Central memory CD8-positive, alpha-beta T cell (primary cell): ENCODE measurements at places on chromosomes 13 and 19.

DNA sequence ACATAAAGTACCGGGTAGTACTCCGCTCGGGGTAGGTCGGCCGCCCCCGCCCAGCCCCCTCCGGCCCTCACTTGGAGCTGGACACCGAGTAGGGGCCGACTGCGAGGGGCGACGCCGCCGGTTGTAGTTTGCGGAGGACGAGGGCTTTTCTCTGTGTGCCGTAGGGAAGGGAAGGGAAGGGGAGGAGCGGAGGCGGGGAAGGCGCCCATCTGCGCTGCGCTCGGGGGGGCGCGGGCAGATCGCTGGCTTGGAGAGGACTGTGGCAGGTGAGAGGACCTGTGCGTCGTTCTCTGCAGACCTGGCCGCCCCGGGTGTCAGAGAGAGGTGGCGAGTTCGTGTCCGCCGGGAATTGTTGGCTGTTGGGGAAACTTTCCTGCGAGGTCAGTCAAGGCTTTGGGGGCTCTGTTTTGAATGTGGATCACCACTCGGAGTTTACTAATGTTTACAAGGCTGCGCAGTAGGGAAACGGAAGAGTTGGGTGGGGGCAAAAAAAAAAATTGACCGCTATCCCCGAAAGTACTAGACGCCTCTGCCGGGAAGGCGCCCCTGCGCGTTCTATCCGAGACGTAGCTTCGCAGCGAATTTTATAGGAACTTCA lies 1.4 kb downstream of the ING1 start:
- no peak for DNase-seq

- no peak for DNase-seq
Measured at GRCh38 chr13:43305416-43305815, 282.0 kb downstream of the DNAJC15 start.

GRCh38 chr19:42343344-42344110 lies 18.1 kb downstream of the MEGF8 start:
- no peak for DNase-seq

DNA sequence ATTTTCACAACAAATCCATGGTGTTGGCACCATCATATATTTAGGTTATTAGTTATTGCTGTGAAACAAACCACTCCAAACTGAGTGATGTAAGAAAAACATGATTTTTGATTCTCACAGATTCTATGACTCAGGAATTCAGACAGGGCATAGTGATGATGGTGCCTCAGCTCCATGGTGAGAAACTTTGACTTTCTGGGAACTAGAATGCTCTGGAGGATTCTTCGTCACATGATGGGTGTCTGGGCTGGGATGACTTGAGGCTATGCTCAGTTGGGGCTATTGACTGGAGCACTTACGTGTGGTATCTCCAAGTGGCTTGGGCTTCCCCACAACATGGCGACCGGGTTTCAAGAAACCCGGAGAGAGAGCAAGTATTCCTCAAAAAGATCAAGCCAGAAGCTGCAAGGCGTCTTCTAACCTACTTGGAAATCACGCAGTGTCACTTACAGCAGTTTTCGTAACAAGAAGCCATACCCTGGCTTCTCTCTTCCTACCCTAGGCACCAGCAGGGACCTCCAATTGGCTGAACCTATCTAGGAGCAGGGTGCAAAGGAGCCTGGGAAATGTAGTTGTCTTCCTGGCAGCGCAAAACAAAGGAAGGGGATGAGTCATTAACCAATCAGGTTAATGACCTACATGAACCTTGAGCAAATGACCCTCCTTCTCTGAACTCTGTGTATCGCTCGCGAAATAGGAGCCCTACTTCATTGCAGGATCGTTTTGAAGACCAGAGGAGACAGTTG lies 22.4 kb downstream of the VAV1 start:
- DNase-seq, result no peak

DNA sequence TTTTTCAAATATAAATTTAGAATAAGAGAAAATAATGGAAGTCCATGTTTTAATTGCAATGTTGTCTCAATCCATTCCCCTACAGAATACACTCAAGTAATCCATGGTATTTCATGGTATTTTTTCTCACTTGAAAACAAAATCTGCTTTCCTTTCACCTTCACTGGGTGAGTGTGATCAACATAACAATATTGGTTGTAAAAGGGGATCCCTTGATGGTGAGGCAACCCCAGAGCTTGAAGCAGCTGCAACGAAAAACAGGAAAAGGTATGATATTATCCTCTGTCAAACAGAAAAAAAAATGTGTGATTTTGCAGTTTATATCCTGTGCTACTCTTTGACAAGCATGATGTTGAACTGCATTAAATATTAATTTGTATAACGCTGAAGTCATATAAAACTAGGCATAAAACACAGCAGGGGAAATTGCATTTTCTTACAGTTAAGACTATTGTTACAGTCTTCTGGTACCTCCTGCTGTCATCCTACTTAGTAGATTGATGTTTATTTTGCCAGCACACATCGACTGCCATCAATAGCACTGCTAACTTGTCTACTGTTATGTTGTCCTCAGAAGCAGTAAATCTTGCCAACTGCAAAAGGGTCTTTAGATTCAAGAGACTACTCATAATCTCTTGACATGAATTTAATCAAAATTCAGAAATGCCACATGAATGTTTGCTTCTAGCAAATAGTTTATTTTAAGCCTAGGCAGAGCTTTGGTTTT lies 373.1 kb upstream of the MIR17HG start:
- no peak for DNase-seq

DNA sequence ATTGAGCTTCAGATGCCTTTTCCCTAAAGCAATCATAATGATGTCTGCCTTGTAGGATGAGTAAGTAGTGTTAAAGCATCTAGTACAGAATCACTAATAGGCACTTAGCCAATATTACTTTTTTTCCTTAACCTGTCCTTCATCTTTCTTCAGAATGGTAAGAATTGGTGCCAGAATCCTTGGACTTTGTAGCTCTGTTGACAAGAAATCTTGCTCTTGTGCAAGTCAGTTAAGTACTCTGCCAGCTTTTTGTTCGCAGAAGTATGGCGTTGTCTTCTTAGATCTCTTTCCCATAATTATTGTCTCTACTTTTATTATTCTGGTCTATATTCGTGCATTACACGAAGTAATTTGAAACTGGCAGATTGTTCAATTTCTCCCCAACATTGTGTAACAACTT lies 554.5 kb downstream of the PCDH9 start:
- DNase-seq, result no peak

DNA sequence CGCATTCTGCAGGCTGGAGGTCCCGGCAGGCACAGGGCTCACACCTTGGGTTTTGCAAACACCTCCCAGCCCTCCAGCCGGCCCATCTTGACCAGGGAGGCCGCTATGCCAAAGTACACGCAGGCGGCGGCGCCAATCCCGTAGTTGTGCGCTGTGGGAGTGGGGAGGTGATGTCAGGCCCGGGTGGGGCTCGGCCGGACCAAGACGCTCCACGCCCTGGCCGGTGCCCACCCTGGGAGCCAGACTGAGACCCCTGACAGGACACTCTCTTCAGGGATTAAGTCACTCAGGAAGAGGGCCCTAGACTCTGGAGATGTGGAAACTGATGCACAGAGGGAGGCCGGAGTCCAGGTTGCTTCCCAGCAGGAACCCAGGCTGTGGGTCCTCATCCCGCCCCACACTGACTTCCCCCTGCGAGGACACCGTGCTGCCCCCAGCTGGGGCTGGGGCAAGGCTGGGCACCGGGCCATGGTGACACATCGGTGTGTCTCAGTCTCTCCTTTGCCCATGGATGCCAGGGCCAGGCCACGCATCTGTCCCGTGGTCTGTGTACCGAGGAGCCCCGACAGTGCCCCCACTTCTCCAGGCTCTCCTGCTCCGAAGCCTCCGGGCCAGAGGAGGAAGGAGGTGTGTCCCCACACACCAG lies 8.8 kb downstream of the NDUFA11 start:
- DNase-seq, result no peak

DNA sequence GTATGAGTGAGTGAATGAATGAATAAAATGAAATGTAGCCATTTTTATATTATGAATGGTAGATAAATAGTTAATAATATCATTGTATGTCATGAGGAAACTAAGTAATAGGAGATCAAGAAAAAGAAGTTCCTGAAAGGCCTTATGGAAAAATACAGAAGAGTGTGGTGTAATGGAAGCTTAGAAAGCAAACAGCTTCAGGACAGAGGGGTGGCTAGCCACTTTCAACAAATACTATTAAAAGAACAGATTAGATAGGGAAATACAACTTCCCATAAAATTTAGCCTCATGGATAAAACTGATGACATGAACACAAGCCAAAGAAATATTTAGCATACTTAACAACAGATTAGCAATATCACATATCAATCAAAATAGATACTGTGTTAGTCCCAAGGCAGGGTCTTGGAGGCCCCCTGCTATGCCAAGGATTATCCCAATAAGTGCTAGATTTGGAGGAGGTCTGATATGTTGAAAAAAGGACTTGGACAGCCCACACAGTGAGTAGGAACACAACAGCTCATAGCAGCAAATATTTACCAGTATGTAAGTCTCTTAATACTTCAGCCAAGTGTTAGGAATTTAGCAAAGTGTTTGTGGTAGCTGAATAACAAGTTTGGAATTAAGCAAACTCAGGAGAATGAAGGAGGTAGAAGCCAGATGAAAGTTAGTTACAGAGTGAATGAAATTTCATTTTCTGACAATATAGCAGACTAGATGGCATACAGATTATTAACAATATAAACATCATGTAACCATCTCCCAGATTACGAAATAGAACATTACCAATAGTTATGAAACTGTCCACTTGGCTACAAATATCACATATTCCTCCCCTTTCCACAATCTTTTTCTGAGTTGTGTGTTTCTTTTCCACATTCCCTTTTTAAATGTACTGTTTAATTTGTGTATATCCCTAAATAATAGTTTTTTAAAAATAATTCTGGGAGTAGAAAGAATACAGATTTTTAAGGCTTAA lies 1632.0 kb downstream of the PCDH9 start:
- DNase-seq, result no peak

GRCh38 chr13:91232716-91233115 lies 114.8 kb upstream of the MIR17HG start:
- DNase-seq, result no peak
